ENCODE measurements at places on chromosomes 2 and 18.
A peak's percentile ranks its signal among the peaks of the same experiment; 100 is the strongest.

DNA sequence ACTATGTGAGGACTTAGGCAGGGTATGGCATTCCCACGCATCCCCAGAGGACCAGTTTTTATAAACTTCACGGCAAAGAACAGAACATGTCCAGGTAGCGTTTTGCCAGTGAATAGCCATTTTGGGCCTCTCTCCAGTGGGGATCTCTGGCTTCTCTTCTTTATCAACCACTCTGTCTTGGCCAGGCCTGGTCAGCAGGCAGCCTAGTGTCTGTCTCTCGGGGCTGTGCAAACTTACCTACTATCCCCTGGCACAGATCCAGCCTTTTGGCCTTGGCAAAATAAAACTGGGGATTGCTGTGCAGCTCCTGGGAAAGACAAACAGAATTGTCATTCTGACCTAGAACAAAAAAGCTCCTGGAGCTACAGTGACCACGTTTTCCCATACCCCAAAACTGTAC, 14.5 kb downstream of the CAPN14 start:
- no peak for DNase-seq

GRCh38 chr2:201795607-201796477, 10.5 kb upstream of the CDK15 start:
- no peak for DNase-seq

GRCh38 chr2:29463181-29463900, 348.1 kb downstream of the CLIP4 start:
- DNase-seq, result no peak

DNA sequence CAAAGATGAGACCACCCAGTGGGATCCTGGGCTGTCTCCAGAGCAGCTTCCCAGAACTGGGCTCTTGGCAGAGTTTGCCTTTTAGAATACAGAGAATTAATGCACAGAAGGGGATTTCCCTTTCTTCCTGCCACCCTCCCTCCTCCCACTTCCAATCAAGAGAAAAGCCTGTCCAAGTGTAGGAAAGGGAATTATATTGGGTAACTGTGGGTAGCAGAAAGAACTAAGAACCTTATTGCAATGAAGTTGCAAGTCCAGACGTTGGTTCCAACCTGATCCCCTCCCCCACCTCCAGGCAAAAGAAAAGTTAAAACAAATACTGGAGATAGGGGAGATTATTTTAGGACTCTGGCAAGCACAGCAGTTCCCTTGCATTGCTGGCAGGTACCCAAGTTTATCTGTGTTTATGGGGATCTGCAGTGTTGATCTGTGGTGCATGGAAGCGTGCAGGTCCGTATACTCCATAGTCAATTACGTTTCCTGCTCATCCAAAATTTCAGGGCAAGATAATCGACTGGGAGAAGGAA, 114.3 kb downstream of the PRKCE start:
- DNase-seq, result no peak

- DNase-seq, result no peak
Observed at GRCh38 chr2:106044021-106044420, 150.1 kb downstream of the UXS1 start.

DNA sequence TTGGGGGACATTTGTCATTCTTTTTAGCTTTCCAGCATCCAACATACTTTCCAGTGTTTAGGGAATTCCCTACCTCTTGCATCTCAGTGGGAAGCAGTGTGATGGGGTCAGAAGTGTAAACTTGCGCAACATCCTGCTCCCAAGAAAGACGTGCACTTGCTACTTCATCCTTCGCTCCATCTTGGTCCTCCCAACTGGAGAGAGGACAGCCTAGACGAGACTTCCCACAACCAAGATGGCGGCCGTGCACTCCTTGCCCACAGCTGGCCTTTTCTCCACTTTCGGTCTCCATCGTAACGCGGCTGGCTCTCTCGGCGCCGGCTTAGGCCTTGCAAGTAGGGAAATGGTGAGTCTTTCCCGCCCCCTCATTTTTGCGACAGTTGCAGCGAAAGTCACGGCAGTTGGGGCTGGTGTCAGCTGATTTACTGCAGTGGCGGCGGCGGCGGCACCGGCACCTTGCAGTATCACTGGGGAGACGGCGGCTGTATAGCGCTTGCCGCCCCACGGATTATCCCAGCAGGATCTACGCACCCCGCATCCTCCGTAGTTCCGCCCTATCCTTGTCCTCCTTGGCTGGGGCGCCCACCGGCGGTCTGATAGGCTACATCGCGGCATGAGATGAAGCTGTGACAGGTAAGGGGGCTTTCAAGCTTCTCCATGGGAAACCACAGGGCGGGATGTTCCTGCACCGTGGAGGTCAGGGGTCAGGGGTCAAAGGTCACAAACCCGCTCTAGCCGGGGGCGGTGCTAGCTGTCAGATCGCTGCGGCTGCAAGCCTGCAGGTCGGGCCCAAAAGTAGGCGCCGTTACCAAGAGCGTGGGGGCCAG, at the start of gene WDR7:
Gene WDR7, plus strand, starts transcription at position 416 of the 827 bp plus-strand sequence. CDS start 21,157 bp downstream, outside the sequence.
- peak; percentile 91 for DNase-seq

DNA sequence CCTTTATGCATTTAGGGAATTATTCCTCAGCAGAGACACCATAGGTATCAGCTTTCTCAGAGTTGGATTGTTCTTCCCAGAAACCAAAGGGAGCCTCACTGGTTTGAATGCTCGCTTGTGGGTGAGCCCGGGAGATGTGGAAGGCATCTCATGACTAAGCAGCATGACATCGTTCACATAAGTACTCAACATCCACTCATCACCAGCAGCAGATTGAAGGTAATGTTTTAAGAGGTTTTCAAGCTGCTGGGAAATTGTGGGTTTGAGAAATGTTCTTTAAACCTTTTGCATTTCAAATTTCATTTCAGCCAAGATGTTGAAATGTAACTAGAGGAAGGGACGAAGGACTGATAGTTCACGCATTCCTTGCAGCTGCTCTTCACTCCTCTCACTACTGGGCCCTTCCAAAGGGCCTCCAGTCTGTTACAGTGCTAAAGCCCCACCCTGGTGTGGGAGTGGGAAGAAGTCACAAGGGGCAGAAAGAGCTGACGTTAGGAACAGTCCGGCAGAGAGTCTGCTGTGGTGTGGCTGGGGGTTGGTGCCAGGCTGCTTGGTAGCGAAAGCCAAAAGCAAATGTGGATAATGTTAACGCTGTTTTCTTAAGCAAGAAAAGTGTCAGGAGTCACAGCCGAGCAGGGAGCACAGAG, 324.5 kb upstream of the EPHA4 start:
- DNase-seq, result no peak

DNA sequence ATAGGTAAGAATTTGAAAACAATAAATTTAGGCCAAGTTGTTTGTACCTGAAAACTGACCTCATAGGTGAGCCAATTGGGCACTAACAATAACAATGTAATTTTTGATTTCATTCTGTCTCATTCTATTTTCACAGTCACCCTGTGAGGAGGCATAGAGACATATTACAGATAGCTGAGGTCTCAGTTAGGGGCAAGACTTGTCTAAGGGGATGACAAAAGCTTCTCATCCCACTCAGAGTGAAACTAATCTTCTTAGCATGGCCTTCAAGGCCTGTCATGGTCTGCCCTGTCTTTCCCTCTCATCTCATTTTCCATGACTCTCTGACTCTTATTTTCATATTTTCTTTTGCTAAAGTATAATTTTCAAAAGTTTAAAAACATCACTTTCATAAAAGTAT, 562.0 kb upstream of the TNP1 start:
- DNase-seq, result no peak

DNA sequence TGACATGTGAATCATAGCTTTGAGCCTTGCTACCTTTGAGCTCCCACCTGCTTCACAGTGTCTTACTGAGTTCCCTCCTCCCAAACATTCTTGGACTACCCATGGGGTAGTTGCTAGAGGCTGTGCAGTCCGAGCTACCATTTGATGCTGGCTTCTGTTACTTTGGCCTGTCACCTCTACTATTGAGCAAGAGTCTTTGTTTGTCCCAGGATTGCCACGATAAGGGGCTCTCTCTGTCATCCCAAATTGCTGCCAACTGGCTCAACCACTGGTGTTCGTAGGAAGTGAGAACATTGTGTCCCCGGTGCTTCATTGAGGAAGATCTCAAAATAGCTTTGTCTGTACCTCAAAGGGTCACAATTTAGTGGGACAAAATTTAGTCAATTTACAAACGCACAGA, 59.1 kb upstream of the PAX8 start:
- DNase-seq, result no peak

DNA sequence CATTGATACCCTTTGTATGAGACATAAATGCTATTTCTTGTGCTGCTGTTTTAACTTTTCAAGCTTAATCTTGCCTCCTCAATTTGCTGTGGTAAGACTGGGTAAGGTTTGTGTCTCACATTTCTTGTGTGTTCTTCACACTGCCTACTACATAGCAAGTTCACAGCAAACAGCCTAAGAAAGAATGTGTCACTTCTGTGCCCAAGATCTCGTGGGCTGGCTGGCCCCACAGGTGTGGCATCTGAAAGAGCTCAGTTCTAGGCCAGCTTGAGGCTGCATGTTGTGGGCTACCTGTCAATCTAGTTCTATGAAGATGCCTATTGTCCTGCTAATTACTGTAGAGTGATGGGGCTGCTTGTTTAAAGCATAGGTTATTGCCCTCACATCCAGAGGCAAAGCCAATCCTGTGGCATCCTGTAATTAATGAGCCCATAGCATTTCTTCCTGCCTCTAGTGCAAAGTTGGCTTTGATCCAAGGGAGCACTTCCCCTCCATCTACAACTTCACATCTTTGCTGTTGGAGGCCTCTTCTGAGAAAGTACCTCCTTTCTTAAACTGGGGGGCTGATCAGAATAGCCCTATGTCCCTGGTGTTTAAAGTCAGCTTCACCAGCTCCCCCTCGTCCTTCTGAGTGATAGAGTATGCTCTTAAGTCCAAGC, 40.9 kb upstream of the ASPRV1 start:
- DNase-seq, result no peak

DNA sequence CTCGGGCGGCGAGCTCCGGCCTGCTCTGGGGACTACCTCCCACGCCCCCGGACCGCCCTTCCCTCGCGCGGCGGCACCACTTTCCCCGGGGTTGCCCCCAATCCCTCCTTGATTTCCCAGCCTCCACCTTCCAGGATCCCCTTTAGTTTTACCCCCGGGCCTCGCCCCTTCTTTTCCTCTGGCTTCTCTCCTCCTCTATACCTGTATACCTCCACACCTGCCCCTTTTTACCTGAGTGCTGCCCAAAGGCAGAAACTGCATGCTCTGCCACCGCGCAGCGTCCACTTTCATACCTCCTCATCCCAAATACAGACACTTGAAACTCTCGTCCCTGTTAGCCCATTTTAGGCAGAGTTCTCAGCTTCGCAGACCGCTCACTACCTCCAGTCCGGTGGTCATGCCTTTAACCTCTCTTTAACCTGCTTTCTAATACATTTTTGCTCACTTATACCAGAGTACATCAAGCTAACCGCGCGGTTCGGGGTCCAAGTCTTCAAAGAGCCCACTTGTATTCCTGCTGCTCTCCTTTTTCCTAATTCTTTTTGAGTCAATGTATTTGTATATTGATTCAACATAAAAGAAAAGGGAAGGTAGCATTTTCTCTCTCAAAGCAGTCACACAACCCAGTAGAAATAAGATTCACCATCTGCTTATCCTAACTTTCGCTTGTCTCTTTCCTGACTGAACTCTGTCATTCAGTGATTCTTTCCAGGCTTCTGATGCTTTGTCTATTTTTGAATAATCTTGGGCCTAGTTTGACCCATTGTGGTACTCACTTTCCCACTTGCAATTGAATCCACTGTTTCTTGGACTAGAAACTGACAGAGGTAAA, 901 bp downstream of the SPOPL start:
- DNase-seq, result peak; percentile 21
